T-cell (primary cell): ENCODE measurements at places on chromosomes 12 and 14. TPM values are rescaled to one million over a fixed set of nuclear protein-coding genes. Genes with fewer than 3 reads are reported as not detected.

The TMEM229B gene
- total RNA-seq: 32.3 TPM

The SLC39A2 gene
- total RNA-seq: not detected

The AKAP3 gene
- 7.9 TPM for total RNA-seq

DNA sequence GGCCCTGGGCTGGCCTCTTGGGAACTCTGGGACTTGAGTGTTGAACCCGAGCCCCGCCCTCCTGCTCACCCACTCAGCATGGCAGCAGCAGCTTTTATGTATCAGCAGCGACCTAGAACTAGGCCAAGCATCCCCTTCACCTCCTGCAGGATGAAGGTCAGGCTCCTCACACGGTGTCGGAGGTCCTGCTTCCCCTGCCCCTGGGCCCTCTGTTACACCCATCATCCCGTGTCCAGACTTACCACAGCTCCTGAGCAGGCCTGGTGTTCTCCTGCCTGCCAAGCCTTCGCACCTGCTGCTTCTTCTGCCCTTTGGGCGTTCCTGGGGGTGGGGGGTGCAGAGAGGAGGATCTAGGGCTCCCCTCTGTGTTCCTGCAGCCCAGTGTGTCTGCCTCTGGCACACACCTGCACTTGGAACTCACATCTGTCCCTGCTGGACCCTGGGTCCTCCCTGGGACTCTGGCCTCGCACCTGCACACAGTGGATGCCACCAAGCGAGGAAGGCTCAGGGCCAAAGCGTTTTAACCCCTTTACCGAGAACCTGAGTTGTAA is 80.3 kb downstream of the PAPOLA start:
- H3K4me1 ChIP-seq: peaks cover 3% of the 10 kb centered on the region
- H3K4me3 ChIP-seq: no peak overlapping the region
- H3K27ac ChIP-seq: no peak overlapping the region
- no peaks in the 10 kb centered on the region for H3K36me3 ChIP-seq
- no peak for DNase-seq

GRCh38 chr14:20377171-20377570 is 33.7 kb downstream of the PARP2 start:
- DNase-seq: no peak
- no peaks in the 10 kb centered on the region for H3K4me1 ChIP-seq
- no peak overlapping the region for H3K27ac ChIP-seq
- no peaks in the 10 kb centered on the region for H3K27me3 ChIP-seq
- H3K4me3 ChIP-seq: no peak overlapping the region

- H3K4me3 ChIP-seq: no peak overlapping the region
- no peak for DNase-seq
- H3K4me1 ChIP-seq: no peaks in the 10 kb centered on the region
- H3K36me3 ChIP-seq: no peaks in the 10 kb centered on the region
These were observed 183.7 kb downstream of the AKAP6 start for GRCh38 chr14:32512813-32513212.

DNA sequence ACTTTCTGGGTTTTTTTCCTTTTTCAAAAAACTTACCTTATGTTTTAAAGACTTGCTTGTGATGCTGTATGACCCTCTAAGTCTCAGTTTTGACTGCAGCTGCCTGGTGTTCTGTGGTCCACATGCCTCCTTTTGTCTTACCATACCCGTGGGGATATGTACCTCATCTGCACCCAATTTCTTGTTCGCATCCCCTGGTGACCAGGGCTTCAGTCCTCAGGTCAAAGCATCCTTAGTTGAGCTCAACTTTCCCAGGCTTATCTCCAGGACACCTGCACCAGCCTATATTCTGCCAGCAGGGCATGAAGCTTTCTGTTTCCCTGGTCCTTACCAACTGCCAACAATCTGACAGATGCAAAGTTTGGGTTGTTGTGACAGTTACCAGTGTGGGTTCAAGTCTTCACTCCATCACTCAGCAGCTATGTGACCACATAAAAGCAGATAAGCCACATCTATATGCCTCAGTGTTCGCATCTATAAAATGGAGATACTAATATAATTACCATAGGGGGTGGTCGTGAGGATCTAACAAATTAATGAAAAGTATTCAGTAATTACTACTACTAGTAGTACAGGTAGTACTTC is 94.0 kb downstream of the NTF3 start:
- H3K4me3 ChIP-seq: no peak overlapping the region
- DNase-seq: no peak
- no peaks in the 10 kb centered on the region for H3K36me3 ChIP-seq
- no peaks in the 10 kb centered on the region for H3K4me1 ChIP-seq
- no peak overlapping the region for H3K27ac ChIP-seq
- peaks cover 13% of the 10 kb centered on the region for H3K27me3 ChIP-seq
